Fibroblast of mammary gland (primary cell): ENCODE measurements at places on chromosomes 2 and 18.
A peak's percentile ranks its signal among the peaks of the same experiment; 100 is the strongest.

- DNase-seq = no peak
These were observed 475 bp downstream of the SLC4A1AP start for GRCh38 chr2:27664154-27664574.

DNA sequence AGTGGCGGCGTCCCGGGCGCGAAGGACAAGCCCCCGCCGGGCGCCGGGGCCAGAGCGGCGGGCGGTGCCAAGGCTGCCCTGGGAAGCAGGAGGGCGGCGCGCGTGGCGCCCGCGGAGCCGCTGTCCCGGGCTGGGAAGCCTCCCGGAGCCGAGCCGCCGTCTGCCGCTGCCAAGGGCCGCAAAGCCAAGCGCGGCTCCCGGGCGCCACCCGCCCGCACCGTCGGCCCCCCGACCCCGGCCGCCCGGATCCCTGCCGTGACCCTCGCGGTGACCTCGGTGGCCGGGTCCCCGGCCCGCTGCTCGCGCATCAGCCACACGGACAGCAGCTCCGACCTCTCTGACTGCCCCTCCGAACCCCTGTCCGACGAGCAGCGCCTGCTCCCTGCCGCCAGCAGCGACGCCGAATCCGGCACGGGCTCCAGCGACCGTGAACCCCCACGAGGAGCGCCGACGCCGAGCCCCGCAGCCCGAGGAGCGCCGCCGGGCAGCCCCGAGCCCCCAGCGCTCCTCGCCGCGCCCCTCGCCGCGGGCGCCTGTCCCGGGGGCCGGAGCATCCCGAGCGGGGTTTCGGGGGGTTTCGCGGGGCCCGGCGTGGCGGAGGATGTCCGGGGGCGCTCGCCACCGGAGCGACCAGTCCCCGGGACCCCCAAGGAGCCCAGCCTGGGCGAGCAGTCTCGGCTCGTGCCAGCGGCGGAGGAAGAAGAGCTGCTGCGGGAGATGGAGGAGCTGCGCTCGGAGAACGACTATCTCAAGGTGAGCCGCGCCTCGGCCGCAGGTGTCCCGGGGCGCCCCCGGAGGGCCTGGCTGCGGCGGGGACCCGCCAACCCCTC is 820 bp downstream of the MTCL1 start:
- no peak for DNase-seq

DNA sequence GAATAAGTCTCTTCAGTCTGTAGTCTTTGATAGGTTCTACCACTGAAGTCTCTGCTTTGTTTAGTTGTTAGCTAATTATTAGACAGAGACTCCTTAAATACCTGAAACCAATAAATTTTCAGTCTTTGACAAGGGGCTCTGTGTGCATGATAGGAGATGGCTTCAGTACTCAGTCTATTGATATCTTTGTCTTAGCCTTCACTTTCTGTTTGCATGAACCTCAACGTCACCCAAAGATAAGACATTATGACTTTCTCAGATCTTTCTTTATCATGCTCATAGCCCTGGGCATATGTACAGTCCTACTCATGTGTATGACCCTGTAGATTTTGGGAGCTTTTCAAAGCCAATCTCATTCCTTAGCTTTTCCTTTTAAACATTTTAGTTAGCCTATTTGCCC is 183.5 kb upstream of the GCFC2 start:
- no peak for DNase-seq

- DNase-seq = no peak
These were observed 401.3 kb upstream of the PIK3C3 start for GRCh38 chr18:41553716-41554115.

GRCh38 chr2:227415538-227416424 is 28.0 kb upstream of the SCYGR1 start:
- DNase-seq = peak; percentile 67

DNA sequence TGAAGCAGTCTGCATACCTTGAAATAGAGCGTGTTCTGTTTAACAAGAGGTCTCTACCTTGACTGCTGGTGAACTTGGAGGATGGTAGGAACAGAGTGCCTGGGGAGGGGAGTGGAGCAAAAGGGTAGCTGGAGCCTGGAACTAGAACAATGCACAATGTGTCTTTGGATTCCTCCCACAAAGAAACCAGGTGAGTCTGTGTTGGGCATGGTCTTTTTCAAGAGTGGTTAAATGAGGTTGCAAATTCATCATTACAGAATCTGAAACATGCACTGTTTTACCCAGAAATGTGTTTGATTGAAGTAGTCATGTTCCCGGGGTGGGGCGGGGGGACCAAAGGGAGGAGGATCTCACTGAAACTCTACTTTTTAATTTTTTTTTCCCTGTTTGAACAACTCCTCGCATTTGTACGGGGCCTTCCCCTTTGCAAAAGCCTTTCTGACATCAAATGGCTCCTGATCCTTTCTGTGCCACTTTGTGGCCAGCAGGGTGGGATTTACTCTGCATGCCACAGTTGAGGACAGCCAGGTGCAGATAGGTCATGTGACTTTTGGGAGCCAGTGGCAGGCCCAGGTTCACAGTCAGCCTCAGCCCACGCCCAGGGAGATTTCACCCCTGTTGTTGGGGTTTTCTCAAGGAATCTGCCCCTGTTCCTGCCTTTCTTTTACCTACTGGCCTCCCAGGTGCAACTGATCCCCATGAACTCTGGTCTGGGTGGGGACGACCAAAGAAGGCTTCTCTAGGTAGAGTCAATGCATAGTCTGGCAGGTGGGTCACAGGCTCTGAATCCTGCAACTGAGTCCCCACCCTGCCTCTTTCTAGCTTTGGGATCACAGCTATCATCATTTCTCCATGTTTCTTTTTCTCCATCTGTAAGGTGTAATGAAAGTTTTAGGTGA is 28.2 kb downstream of the MYCN start:
- DNase-seq = no peak

DNA sequence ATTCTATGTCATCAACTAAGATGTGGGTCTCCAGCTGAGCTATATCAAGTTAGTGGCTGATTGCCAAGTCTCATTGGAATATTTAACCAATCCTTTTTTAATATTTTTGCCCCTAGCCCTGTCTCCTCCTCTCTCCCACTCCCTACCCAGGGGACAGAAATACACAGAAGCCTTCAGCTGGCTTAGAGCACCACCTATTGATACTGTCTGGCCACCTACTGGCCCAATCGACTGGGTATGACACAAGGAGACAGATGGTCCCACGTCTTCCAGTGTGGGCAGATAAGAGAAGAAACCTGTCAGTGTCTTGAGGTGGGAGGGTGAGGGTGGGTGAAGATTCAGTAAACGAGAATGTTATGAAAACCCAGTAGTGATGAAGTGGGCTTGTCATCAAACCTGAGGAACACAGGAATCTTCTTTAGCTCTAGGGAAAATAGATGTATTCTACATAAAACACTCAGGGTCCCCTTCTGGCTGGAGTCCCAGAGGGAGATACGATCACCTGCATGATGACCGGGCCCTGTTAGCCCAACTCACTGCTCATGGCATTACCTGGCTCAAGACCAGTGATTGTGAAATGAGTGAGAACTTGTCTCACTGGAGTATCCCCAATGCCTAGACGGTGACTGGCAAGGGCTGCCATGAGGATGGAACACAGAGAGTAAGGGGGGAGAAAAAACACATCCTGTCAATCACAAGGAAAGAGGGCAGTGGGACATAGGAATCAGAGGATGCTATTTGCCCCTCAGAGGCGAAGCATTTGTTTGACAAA is 26.7 kb downstream of the POLR1A start:
- DNase-seq = peak; percentile 53

GRCh38 chr2:106323337-106324013 is 129.4 kb upstream of the UXS1 start:
- DNase-seq = no peak

- peak; percentile 30 for DNase-seq
These were observed 471.3 kb downstream of the ZEB2 start for GRCh38 chr2:144048631-144049060.

GRCh38 chr2:145020694-145021093 is 500.8 kb upstream of the ZEB2 start:
- DNase-seq = peak; percentile 29

DNA sequence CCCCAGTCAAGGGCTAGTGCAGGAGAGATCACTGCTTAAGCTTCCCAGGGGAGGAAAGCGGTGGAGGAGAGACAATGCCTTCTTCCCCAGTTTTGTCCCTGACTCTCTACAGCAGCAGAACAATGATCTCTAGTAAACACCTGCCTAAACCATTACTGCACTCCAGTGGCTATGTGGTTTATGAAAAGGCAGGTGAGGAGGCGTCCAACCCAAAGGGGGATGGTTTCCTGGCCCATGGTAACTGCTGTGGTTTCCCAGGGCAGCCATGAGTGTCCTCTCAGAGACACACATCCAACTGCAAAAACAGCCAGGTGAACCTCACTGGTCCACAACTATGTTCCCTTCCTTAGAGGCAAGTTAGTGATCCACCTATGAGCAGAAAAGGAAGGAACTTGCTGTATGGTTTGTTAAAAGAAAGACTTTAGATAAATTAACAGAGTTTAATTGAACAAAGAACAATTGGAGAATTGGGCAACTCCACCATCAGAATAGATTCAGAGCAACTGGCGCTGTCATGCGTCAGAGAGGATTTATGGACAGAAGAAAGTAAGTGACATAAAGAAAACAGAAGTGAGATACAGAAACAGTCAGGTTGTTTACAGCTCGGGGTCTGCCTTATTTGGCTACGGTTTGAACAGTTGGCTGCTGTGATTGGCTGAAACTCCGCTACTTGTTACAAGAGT is 4.8 kb upstream of the TTC39C start:
- DNase-seq = no peak
